GM12891 (cell line): ENCODE measurements at places on chromosomes 3 and 15.

- no peak for DNase-seq
Measured at GRCh38 chr3:171193693-171194092, 167.2 kb upstream of the SLC2A2 start.

- DNase-seq = no peak
Measured at GRCh38 chr3:41148478-41148877, 50.8 kb upstream of the CTNNB1 start.

DNA sequence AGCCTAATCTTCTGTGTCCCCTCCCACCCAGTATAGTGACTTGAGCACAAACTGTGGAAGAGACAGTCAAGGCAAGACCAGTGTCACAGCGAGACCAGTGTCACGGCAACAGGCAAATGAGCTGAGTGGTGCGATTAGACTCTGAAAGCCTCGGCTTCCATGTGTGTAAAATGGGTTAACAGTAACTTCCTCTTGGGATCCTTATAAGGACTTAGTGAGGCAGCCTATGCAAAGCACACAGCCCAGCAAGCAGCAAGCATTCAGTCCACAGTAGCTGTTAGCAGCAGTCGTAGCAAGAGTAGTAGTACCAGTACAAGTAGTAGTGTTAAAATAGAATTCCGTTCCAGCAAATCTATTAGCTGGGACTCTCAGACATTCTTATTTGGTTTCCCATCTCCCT lies 334.1 kb downstream of the GABRB3 start:
- no peak for DNase-seq

DNA sequence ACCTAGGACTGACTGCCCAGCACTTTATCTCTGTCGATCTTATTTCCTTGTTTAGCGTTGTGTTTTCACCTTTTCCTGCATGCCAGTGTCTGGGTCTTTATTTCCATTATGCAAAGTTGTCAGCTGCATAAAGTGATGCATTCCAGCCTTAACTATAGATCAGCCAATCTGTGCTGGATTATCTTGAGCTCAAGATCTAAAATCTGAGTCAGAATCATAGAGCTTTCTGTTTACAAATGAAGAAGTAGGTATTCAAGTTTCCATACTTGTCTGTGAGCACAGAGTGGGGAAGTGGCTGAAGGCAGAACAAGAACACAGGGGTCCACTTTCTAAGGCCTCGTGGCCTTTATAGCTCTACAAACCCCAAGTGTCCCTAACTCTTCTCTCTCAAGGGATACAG lies 82.4 kb upstream of the PLCL2 start:
- no peak for DNase-seq

DNA sequence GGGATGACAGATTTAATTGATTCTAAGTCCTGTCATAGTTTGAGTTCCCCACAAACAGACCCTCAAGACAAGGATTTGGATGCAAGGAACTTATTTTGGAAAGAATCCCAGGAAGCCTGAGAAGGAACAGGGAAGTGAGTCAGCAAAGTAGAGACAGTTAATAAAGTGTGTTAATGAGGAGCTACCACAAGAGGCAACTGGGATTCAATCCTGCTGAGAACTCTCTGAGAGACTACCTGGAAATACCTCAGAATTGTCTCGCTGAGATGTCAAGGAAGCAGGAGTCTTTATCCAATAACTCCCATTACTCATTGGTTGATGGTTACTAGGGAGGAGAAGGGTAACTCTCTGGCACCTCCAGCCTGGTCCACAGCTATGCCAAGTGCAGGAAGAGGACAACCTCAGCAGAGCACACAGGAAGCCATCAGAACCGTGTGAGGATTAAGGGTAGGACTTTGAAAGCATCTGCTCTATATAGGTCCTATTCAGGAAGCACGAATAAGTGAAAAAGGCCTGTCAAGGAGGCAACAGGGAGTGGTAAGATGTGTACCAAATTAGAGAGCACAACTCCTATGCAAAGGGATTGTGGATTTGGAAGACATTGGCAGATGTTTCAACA lies 311.1 kb upstream of the KCNH8 start:
- no peak for DNase-seq

GRCh38 chr3:58383904-58384303 lies 49.7 kb downstream of the PDHB start:
- no peak for DNase-seq

DNA sequence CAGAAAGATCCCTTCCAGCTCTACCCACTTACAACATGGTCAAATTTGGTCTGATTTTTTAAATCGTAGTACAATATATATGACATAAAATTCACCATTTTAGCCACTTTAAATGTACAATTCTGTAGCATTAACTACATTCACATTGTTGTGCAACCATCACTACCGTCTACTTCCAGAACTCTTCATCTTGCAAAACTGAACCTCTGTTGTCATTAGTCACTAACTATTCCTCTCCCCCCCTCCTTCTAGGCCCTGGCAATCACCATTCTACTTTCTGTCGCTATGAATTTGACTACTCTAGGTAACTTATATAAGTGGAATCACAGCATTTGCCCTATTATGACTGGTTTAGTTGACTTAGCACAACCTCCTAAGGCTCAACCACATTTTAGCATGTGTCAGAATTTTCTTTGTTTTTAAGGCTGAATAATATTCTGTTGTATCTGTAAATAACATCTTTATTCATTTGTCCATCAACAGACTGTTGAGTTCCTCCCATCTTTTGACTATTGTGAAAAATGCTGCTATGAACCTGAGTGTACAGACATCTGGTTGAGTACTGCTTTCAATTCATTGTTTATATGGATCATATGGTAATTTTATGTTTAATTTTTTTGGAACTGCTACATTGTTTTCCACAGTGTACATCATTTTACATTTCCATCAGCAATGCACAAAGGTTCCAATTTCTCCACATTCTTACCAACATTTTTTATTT lies 35.5 kb upstream of the CCR2 start:
- no peak for DNase-seq

GRCh38 chr3:10292505-10293419 lies at the start of gene GHRL:
Gene GHRL (minus strand): TSS chr3:10292947. CDS start chr3:10290180, 2,767 bp downstream.
- peak; percentile 47 for DNase-seq

- no peak for DNase-seq
Measured at GRCh38 chr3:37934631-37935289, 55.8 kb upstream of the VILL start.

DNA sequence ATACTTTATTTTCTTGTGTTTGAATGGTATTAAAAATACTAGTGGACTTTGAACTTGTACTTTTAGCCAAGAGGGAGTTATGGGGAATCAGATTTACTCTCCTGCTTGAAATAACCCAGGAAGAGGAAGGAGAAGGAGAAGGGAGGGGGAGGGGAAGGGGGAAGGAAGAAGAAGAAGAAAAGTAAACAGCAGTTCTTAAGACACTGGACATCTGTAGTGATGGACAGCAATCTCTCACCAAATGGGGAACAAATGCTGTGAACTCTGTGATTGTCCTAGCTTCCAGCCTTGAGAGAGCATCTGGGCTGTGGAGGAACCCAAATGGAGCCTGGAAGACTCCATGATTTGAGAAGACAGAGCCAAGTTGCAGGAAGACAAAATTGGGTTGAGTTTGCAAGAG lies 52.0 kb downstream of the VPS8 start:
- no peak for DNase-seq

GRCh38 chr3:45592830-45593707 lies 1.5 kb upstream of the LIMD1 start:
- DNase-seq = no peak

DNA sequence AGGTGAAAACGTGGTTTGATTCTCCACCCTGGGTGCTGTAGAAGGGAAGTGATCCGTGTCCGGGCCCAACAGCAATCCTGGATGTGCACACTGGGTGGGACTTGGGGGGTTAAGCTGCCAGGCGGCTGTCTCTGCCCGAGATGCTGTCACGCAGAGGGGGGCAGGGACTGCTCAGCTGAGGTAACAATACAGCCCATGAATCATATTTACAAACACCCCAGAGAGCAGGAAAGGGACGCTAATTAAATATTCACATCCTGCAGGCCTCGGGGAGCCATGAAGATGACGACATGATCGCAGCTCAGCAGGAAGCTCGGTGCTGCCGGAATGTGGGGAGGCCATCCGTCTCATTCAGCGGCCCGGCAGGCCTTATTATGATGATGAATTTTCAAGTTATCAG lies 17.9 kb upstream of the CRABP1 start:
- DNase-seq = no peak

GRCh38 chr3:161314836-161315395 lies 56.4 kb downstream of the SPTSSB start:
- no peak for DNase-seq

DNA sequence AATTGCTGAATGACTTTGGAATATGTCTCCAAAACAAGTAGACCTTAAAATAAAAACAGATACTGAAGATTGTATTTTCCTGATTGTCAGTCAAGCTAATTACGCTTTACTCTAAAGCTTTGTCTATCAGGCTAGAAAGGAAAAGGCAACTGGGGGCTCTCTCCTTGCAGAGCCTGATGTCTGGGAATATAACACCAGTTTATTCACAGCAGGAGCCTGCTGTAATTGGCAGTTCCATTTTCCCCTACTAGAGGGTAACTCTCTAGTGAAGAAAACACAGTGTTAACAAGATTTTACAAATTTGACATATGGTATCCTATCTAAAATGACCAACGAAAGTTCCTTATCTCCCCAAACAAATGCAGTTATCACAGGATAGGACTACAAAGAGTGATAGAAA lies 158.8 kb downstream of the PDZRN3 start:
- DNase-seq = no peak

DNA sequence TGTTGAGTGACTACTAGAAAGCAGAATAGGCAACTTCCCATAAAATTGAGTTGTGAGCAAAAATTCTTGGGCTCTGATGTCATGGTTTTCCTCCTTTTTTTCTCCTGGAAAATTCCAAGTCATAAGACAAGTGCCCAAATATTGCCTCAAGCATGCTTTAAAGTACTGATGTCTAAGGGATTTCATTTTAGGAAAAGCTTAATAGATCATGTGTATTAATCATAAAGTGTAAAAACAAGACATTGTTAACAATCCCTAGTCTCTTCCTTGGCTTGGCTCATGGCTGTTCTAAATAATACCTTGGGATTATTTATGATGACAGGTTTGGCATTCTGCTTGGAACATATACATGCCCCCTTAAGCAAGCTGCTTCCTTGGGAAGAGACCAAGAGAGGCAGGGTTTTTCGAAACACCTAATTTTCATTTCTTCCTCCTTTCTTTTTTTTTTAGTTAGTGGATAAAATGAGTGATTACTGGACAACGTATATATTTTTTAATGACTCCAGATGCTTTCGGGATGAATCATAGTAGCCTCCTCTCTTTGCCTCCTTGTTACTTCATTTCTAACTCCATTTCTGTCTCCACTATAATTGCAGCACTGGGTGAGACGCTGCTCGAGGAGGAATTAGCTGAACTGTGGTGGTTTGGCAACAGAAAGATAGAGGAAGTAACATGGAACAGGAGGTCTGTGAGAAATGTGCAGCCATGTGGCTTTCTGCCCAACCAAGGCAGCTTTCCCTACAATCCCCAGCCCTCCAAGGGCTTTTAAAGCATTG lies 104.9 kb downstream of the TPRG1 start:
- DNase-seq = no peak

- DNase-seq = no peak
Measured at GRCh38 chr3:42442640-42443039, 32.2 kb upstream of the LYZL4 start.

- DNase-seq = no peak
Measured at GRCh38 chr15:78992416-78993256, 47.8 kb upstream of the CTSH start.

- no peak for DNase-seq
Measured at GRCh38 chr3:121698476-121698875, 37.8 kb upstream of the HCLS1 start.

GRCh38 chr3:143286392-143287010 lies 166.9 kb downstream of the CHST2 start:
- no peak for DNase-seq

DNA sequence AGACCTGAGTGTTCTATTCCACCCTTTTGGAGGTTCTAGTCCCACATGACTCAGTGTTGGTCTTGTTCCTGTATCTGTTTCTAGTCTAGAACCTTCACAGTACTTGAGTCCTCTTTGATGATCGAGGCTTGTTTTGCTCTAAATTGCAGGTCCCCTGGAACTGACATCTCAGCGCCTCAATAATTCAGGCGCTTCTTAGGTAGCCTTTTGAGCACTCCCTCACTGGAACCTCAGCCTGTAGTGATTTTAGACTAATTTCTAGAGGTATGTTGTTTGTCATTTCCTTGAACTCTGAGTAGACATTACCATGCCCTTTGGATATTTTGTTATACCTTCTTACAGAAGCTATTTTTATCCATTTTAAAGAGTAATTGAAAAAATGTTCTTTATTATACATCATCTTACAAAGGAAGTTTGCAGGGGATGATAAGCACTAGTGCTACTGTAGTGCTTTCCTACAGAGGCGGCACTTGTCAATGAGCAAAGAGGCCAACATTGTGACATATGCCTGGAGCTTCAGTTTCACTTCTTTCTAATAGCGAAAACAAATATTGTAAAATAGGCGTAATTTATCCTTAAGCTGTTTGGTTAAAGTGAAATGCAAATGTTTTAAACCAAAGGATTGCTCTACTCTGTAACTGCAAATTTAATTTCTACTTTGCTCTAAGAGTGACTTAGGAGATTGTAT lies 75.7 kb downstream of the EFL1 start:
- no peak for DNase-seq

GRCh38 chr3:167777356-167777755 lies 41.8 kb downstream of the SERPINI1 start:
- DNase-seq = no peak

- DNase-seq = no peak
Measured at GRCh38 chr15:41495736-41496599, 2.3 kb downstream of the ITPKA start.

GRCh38 chr3:143351354-143351753 lies 231.8 kb downstream of the CHST2 start:
- DNase-seq = no peak

- DNase-seq = no peak
Measured at GRCh38 chr3:64176461-64176996, 48.7 kb downstream of the PRICKLE2 start.

- DNase-seq = no peak
Measured at GRCh38 chr3:12253516-12254343, 35.1 kb upstream of the PPARG start.

- no peak for DNase-seq
Measured at GRCh38 chr15:77855871-77856270, 221.6 kb downstream of the TBC1D2B start.

- no peak for DNase-seq
Measured at GRCh38 chr15:33154351-33155166, 40.0 kb downstream of the FMN1 start.

DNA sequence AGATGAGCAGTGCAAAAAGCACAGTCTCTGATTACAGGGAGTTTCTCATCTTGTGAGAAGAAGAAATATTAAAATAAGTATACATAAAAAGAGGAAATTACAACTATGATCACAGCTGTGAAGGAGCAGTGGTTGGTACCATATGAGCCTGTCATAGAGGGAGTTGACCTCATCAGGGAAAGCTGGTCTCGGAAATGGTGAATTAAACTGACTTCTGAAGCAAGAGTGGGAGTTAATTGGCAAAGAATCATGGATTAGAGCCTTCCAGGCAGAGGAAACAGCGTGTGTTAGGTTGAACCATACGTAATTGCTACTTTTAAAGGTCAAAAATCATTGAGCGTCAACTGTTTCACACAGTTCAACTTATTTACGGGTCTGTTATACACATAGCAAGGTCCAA lies 539.1 kb downstream of the EDEM1 start:
- DNase-seq = no peak
